SW 1271 (cell line): ENCODE measurements at places on chromosomes 5 and 9.

DNA sequence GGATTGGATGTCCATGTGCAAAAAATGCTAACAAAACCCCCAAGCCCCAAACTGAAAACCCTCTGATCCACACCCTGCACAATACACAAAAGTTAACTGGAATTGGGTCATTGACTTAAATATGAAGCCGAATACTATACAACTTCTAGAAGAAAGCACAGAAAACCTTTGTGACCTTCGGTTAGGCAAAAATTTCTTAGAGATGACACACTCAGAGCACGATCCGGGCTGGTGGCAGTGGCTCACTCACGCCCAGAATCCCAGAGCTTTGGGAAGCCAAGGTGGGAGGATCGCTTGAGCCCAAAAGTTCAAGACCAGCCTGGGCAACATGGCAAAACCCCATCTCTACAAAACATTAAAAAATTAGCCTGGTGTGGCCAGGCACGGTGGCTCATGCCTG is 1.8 kb upstream of the DIPK1B start:
- DNase-seq = no peak

DNA sequence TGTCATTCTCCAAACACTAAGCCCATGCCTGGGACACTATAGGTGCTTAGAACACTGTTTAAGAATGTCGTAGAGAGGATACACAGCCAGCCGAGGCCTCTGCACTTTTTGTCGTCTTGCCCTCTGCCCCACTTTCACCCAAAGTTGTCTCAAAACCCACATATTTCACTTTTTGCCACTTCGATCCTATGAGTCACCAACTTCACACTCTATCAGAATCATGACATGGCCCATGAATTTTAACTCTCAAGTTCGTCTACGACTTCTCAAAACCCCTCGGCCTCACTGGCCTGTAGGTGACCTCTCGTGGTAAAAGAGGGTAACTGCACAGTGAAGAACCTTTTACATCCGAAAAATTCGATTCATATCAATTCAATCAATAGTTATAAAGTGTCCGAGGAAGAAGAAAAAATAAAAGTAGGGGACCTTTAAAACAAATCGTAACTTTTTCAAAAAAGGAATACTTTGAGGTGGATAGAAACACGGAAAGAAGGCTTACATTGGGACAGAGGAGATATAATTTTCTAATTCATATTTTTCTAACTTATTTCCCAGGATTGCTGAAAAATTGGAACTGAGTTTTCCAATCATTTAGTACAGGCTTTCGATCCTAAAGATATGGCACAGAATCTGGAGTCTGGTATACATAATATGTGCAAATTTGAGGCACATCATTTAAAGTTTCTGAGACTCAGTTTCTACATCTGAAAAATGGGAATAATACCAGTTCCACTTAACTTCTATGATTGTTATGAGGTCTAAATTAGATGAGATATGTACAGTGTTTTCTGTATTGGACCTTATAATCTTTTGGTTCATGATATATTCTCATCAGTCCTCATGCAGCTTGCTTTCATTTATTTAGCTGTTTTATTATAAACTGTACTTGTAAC is 122.6 kb downstream of the APBA1 start:
- DNase-seq = peak; percentile 19

DNA sequence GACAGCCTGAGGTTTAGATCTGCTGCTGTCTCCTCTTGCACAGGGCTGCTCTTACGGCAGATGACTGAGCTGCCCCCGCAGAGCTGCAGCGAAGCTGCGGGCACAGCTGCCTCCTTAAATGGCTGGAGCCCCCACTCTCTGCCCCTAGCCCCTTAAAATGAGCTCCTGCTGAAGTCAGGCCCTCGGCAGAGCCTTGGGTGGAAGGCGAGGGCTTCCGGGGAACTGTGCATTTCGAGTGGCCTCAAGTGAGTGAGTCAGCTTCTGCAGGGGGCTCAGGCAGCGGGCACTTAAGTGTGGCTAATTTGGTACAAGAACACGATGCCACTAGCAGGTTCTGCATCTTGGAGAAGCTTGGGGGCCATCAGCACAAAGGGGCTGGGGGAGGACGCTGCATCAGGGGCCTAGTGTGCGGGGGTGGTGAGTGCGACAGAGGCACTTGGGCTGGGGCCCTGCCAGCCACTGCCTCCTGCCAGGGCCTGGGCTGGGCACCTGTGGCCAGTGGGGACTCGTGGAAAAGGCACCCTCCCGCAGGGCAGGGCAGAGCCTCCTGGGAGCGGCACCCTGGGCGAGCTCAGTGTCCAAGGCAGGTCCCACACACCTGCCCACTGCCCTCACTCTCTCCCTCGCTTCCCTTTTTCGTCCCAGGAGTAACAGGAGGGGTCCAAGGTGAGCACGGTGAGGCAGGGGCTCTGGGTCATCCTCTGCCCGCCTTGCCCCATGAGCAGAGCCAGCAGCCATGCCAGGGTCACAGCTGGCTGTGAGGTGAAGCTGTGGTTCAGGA is 28.8 kb upstream of the RNU6ATAC start:
- DNase-seq = no peak

DNA sequence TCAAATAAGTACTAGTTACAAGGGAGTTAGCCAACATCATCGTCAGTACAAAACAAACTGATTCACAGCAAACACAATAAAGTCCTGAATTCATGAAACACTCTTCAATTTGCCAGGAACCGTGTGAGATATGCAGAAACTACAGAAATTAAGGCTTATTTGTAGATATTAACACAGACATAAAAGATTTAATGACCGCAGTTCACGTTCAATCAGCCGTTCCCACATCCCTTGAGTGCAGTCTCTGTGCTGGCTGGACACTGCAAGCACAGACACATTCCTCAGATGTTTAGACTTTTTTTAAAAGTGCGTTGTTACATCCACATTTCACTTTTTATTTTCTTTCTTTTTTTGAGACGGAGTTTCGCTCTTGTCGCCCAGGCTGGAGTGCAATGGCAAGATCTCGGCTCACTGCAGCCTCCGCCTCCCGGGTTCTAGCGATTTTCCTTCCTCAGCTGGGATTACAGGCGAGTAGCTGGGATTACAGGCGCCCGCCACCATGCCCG is 566 bp upstream of the CEP78 start:
- DNase-seq = no peak
